Lung (tissue), 17 donors: ENCODE measurements at places on chromosomes 6 and 20. TPM values are rescaled to one million over a fixed set of nuclear protein-coding genes. Genes with fewer than 3 reads are reported as not detected.

DNA sequence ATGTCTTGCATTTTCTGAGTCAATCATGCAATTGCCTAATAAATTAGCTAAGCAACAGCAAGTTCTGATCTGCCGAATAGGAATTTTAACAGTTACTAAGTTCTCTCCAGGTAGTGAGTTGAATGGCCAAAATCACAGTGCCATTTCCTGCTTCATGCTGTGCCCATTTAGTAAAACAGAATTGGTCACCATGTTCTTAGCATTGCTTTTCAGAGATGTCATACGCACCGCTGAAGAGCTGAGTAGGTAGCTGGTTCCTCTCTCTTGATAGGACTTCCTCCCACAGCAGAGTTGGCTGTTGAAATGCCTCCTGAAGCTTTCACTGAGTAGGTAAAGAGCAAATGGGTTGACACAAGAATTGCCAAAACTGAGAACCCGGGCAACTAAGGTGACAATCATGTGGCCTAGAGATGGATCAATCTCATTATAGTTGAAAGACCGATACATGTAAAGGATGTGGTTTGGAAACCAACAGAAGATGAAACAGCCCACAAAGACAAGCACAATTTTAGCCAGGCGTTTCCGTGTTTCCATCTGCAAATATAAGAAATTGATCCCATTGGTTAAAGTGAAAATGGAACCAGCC, 57.1 kb upstream of the GJE1 start:
- no peaks in the 10 kb centered on the region for H3K36me3 ChIP-seq
- no peaks in the 10 kb centered on the region for H3K27me3 ChIP-seq
- DNase-seq, result no peak
- no peaks in the 10 kb centered on the region for H3K4me1 ChIP-seq
- H3K4me3 ChIP-seq, result no peak overlapping the region
- H3K27ac ChIP-seq, result no peak overlapping the region

DNA sequence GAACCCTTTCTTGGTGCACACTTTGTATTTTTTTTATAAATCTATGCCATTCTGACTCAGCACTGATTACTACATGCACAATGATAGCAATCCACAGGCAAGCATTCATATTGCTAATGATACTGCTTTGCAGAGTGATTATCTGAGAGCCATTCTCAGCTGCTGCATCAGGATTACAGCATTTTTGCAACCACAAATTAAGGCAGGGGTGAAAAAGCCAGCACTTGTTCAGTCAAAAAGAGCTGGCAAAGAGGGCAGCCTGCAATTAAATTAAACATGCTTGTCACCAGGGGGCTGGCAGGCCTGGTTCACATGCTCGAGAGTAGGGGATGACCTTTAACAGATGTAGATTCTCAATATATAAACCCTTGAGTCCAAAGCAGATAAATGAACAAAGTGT, 40.7 kb upstream of the SLC17A4 start:
- no peak overlapping the region for H3K4me3 ChIP-seq
- H3K36me3 ChIP-seq, result no peaks in the 10 kb centered on the region
- no peaks in the 10 kb centered on the region for H3K4me1 ChIP-seq
- H3K27me3 ChIP-seq, result no peaks in the 10 kb centered on the region
- no peak for DNase-seq

The NEU1 gene
- 53.2 TPM for total RNA-seq

GRCh38 chr6:135030056-135030473, 24.6 kb downstream of the HBS1L start:
- H3K4me1 ChIP-seq, result no peaks in the 10 kb centered on the region
- no peak overlapping the region for H3K4me3 ChIP-seq
- no peaks in the 10 kb centered on the region for H3K27me3 ChIP-seq
- no peak overlapping the region for H3K27ac ChIP-seq

The FAM50B gene
- 11.3 TPM for total RNA-seq

- H3K4me3 ChIP-seq, result no peak overlapping the region
- no peaks in the 10 kb centered on the region for H3K4me1 ChIP-seq
- H3K27me3 ChIP-seq, result no peaks in the 10 kb centered on the region
- no peak for DNase-seq
- H3K27ac ChIP-seq, result no peak overlapping the region
- H3K36me3 ChIP-seq, result no peaks in the 10 kb centered on the region
Measured at GRCh38 chr6:107080036-107080435, 35.3 kb downstream of the BEND3 start.

DNA sequence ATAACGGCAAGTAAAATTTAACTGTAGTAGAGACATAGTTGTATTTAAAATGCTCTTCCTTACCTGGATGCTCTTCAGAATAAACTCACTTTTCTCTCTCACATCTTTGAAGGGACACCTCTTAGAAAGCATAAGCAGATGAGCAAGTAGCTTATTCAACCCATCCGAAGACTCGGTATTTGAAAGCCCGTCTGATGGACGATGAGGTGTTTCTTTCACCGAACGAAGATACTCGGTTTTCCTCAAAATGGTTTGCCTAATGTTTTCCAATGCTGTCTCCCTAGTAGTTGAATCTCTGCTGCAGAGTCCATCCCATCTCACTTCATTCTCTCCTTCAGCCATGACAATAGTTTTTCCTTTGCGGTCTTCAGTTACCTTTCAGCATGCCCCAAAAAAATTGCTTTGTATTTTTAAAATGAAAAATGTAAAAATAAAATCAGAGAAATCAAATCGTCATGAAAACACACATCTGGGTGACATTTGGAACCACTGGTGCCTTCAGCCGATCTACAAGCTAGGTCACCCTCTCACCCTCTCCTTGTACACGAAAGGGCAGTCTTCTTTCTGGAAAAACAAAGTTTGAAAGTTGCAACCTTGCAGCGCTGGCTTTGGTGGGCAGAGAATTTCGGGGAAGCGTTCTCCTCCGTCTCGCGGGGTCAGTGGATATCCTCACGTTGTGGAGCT, 772 bp downstream of the SESN1 start:
- H3K27ac ChIP-seq, result peak overlapping the region; percentile 99
- peaks cover 4% of the 10 kb centered on the region for H3K36me3 ChIP-seq
- H3K4me3 ChIP-seq, result peak overlapping the region; percentile 56
- DNase-seq, result no peak
- no peaks in the 10 kb centered on the region for H3K27me3 ChIP-seq
- H3K4me1 ChIP-seq, result peaks cover 22% of the 10 kb centered on the region

The VEGFA gene
- total RNA-seq, result 156 TPM

The RGS17 gene
- total RNA-seq, result 1.7 TPM

The SIRPG gene
- total RNA-seq, result 1.8 TPM
